ENCODE measurements at places on chromosomes 3 and 15.

DNA sequence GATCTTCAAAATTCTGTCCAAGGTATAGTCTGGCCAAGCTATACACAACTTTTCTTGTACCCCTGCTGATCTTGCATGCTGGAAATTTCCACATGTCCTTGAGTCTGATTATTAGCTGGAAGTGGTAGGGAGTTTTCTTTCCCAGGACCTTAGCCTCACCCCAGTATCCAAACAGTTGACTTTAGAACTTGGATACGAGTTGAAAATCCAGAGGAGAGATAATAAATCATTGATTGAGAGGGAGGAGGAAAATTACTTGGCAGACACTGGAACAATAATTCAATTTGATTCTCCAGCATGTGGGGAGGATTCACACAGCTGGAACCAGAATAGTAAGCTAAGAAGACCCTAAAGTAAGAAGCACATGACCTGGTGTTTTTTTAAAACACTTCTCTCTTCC, 116.4 kb downstream of the IL5RA start:
- no peak for DNase-seq

DNA sequence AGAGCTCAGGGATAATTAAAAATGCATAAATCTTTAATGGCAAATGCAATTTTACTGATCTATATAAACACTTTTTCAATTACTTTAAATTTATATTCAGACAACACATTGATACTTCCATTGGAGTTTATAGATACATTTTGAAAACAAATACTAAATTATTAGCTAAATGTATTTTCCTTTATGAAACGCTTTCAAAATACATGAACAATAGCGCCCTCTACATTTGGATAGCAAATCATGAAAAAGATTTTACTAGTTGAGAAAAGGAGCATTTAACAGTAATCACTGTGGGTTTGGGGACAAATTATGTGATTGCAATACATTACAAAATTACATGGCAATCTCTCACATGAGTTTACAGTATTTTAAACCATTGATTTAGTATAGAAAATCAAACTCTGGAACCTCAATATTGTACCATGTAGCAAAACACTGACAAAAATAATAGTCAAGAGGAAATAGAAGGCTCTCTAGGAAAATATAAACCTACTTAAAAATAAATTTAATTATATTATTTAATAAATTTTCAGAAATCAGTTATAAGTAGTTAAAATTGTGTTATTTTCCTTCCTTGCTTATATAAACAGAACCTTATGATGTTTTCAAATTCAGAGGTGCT, 207.9 kb downstream of the ZIC1 start:
- DNase-seq = no peak

DNA sequence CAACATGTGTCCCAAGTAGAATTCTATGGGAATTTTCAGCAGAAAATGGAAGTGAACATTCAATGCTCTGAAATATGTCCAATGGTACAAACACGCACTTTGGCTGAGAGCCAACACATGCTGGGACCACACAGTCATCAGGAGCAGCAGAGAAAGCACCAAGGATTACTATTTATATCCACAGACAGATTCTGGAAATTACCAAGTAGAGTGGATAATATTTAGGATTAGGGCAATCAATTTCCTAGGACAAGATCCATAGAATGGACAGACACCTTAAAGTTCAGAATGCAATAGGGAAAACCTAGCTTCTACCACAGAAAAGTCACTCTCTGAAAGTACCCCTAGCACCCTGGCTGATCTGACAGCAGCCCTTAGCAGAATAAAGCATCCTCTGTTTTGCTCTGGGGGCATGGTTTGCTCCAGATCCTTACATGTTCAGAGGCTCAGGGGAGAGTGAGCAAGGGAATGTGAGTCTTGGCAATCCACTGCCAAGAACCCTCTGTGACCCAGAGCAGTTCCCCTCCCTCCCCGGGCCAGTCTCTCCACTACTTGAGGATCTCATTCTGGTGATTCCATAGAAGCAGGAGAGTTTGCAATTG, 206.0 kb upstream of the WNT5A start:
- no peak for DNase-seq

- no peak for DNase-seq
These were observed 266.8 kb upstream of the CRBN start for GRCh38 chr3:3446251-3446650.

Measured in stimulated activated naive CD4-positive, alpha-beta T cell (primary cell).